CD4-positive, alpha-beta T cell treated with Interleukin-1 beta for 1 hour (primary cell): ENCODE measurements at places on chromosomes 4 and X.

DNA sequence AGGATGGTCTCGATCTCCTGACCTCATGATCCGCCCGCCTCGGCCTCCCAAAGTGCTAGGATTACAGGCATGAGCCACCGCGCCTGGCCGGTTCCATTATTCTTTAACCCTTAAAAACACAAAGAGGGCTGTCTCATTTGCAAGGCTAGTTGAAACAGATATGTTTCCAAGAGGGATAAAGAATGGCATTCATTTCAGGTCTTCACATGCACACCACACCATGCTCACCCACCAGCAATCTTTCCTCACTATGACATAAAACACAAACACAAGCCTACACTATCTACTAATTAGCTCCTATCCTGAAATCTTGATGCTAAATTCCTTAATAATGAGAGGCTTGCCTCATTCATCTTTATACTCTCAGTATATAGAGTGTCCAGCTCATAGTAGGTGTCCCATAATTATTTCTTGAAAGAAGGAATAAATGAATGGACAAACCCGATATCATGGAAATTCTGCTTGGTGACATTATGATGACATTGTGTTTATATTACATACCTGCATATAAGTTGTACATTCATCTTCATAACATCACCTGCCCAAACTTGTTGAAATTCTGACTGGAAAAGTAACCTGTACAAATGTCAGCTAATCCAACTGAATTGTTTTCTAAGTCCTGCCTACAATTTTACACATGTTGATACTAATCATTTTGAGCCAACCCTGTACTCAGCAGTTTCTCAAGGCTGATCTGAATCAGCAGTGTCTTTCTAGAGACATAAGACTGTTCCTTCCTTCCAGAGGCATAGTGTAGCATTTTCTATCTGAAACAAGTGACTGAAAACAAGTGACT, 408.5 kb downstream of the KLHL13 start:
- no peak for DNase-seq

DNA sequence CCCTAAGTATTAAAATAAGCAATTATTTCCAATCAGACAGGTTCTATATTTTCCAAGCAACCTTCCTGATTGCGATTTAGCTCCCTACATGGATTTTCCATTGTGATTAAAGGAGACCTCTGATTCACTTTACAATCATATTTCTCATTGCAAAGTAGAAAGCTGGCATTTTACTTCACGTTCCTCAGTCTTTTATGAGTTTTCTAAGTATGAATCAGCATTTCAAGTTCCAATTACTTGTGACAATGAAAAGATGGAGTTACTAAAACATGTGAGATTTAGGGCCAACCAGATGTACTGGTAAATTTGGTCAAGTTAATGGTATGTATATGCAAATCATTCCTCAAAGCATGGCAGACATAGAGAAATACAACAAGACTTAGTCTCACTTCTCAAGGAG, 206.2 kb downstream of the KCNIP4 start:
- no peak for DNase-seq

DNA sequence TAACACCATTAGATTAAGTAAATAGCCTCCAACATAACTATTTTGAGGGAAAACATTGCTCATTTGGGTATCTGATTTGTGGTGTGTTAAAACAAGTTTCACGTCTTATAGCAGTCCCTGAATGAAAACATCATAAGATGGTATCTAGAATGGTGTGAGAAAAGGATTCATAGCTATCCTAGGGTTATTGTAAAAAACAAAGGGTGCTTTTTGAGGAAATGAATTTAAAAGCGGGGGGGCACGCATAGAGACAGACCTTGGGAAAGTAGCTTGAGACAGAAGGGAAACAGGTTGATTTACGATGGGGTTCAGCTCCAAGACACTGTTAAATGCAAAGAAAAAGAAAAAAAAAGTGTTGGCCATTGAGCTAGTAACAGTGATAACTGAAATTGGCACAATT, 768 bp upstream of the CXCL10 start:
- DNase-seq = no peak

- DNase-seq = no peak
Observed at GRCh38 chr4:150625033-150625432, 43.1 kb downstream of the MAB21L2 start.

DNA sequence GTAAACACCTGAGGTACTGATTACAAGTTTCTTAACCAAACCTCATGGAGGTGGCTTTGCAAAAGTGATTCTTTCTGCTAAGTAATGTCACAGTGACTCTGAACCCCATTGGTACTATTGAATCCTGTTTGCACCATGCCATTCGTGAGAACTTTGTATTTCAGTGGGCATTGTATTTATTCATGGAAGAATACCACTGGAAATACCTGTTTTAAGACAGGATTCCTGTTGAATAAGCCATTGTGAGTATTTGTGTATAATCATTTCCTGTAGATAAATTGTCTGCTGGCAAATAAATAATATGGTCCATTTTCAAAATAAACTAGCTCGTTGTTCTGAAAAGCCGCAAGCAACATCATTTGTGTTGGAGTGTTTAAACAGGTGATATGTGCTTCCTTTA, 136.4 kb upstream of the GUCY1A1 start:
- DNase-seq = no peak
